Psoas muscle (tissue), 8 donors: ENCODE measurements at places on chromosomes 16 and 17. TPM values are rescaled to one million over a fixed set of nuclear protein-coding genes. Genes with fewer than 3 reads are reported as not detected.

The TBC1D26 gene
- polyA plus RNA-seq: 0.05 TPM

The HASPIN gene
- 1.2 TPM for polyA plus RNA-seq

The RHOT2 gene
- polyA plus RNA-seq: 47.7 TPM

The ADAD2 gene
- polyA plus RNA-seq: 0.69 TPM

The KRT39 gene
- polyA plus RNA-seq: not detected

The KRT20 gene
- polyA plus RNA-seq: 0.35 TPM

The KRTAP17-1 gene
- not detected for polyA plus RNA-seq

The WNT3 gene
- 0.10 TPM for polyA plus RNA-seq

The TNFRSF17 gene
- 0.08 TPM for polyA plus RNA-seq

The ACAP1 gene
- 11.9 TPM for polyA plus RNA-seq

The ZNF629 gene
- 1.5 TPM for polyA plus RNA-seq

The KAT8 gene
- polyA plus RNA-seq: 51.2 TPM

The TNFRSF13B gene
- polyA plus RNA-seq: not detected

The TMC7 gene
- polyA plus RNA-seq: 0.53 TPM

The THUMPD1 gene
- polyA plus RNA-seq: 14.9 TPM

The PTGES3L gene
- polyA plus RNA-seq: 59.5 TPM

The OMG gene
- not detected for polyA plus RNA-seq

The DPEP2 gene
- polyA plus RNA-seq: 0.23 TPM

The CD79B gene
- 3.7 TPM for polyA plus RNA-seq

The AXIN2 gene
- polyA plus RNA-seq: 0.72 TPM

The CDRT4 gene
- polyA plus RNA-seq: 0.29 TPM

The MYL11 gene
- polyA plus RNA-seq: 636 TPM

The LGALS9 gene
- polyA plus RNA-seq: 7.9 TPM

The CDRT15L2 gene
- polyA plus RNA-seq: not detected

The PRR29 gene
- polyA plus RNA-seq: 0.11 TPM
